ENCODE measurements at places on chromosomes 2 and 18. TPM values are rescaled to one million over a fixed set of nuclear protein-coding genes. Genes with fewer than 3 reads are reported as not detected.

DNA sequence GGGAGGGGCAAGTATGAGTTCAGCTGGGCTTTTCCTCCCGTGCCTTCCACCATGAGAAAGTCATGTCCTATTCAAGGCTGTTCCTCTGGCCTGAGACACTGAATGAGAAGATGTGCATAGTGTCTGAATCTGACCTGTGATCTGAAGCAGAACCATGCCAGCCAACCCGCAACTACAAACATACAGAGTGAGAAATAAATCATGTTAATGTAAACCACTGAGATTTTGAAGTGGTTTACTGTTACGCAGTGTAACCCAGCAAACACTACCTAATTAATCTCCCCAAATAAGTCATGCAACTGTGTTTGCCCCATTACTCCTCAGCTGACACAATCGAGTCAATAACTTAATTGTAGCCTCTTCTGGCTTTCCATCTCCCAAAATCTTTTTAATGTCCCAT lies 49.2 kb downstream of the METTL4 start:
- no peak for DNase-seq

GRCh38 chr2:137118140-137118539 lies 352.8 kb downstream of the THSD7B start:
- no peak for DNase-seq

GRCh38 chr18:48292229-48292628 lies 117.0 kb downstream of the ZBTB7C start:
- no peak for DNase-seq

DNA sequence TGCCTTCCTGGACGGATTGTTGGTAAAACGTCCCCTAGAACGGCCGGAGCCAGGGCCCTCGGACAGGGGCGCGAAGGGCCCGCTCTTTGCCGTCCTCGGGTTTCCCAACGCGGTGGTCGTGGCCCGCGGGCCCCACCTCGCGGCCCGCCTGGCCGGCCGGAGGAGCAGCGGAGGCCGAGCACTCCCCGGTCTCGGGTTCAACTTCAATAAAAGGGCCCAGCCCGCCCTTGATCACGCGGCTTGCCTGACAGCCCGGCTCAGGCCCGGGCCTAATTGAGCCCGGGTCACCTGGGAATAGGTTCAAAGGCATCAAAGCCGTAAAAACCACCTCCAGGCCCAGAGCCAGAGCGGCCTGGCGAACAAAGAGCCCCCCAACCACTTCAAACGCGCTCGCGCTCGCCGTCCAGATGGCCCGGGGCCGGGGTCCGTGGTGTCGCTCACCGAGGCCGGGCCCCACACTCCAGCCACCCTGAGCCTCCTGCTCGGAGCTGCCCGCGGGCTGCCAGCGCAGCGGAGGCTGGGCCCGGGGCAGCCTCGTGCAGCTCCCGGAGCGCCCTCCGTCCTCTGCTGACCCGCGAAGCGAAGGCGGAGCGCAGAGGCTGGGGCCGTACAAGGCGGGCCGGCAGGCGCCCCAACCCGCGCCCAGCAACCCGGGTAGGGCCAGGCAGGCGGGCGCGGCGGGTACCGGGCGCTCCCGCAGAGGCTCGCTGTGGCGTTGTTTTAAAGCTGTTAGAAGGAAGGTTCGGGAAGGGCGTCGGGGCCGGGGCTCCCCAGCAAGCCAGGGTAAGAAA lies 1.1 kb upstream of the TWIST2 start:
- no peak for DNase-seq

DNA sequence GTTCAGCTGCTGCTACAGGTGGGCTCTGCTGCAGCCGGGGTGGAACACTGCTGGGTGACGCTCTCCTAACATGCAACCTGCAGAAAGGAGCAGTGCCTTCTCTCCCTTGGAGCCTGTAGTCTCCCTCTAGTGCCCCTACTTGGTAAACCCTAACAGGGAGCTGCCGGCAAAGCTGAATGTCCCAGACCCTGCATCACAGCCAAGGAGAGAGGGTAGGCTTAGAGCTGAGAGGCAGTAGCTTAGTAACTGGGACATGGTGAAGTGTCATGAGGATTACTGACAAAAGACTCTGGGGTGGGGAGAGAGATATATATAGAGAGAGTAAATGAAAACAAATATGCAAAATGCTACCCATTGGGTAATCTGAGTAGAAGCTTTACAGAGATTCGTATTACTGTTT lies 9.9 kb downstream of the NCAPH start:
- no peak for DNase-seq

- DNase-seq, result no peak
These were observed 44.4 kb upstream of the TMEM182 start for GRCh38 chr2:102717308-102718018.

- DNase-seq, result no peak
These were observed 642.4 kb upstream of the RAB6C start for GRCh38 chr2:129337076-129337475.

DNA sequence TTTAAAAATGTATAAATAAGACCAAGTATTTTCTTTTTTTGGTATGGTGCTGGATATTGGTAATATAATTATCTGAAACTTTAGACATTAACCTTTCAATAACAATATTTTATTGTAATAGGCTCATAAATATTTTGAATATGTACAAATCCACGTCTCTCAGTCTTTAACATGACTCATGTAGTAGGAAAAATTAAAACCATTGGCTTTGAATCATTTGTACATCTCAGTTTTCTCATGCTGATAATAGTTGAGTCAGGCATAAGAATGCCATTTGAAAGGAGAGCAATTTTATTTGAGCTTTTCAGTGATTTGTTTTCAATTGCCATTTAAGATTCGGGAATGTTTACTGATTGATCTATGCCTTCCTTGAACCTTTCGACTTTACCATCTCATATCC lies 364.8 kb downstream of the TGIF1 start:
- DNase-seq, result no peak

DNA sequence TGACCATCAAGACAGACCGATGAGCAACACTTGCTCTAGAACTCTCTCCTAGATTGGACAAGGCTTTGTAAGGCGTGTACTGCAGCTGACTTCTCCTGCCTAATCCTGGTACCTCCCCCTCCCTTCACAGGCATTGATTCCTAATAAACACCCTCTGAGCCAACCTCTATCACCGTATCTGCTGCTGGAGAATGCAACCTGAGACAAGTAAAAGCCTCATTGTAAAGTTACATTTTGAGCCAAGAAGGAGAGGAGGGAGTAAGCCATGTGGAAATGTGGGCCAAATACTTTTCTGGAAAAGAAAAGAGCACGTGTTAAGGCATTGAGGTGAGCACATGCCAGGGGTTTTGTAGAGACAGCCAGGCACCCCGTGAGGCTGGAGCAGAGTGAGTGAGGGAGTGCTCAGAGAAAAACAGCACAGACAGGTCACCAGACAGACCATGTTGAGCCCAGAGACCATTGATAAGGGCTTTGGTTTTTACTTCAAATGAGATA lies 2.6 kb upstream of the WDFY1 start:
- DNase-seq, result no peak

DNA sequence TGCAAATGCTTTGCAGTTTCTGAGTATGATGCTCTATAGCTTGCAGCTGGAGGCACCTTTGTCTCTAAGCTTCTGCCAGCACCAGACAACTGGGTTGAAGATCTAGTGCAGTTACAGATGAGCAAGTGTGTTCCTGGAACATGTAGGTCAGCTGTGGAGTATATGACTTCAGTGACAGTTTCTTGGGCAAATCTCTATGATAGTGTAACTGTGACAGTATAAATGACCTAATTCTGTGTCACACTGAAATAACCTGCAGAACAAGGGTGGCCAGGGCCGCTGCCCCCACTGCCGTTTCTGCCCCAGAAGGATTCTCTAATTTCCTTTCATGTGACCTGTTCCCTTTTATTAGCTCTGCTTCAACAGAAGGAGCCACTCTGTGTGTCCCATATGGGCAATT lies 145.3 kb upstream of the DAPL1 start:
- DNase-seq, result no peak

DNA sequence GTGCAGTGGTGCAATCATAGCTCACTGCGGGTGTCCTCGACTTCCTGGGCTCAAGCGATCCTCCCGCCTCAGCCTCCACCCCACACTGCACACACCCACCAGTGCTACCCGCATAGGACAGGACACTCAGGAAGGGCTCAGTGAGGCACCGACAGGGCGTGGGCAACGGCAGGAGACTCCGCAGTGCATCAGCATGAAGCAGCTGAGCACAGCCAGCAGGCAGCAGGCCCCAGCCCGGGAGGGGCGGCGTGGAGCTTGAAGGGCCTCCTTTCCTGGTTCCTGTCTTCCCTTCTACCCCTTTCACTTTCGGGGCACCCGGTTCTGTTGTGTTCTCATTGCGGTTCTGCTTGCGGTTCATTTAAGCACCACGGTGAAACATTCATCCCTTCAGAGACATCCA lies 89.8 kb downstream of the ZNF516 start:
- DNase-seq, result no peak

DNA sequence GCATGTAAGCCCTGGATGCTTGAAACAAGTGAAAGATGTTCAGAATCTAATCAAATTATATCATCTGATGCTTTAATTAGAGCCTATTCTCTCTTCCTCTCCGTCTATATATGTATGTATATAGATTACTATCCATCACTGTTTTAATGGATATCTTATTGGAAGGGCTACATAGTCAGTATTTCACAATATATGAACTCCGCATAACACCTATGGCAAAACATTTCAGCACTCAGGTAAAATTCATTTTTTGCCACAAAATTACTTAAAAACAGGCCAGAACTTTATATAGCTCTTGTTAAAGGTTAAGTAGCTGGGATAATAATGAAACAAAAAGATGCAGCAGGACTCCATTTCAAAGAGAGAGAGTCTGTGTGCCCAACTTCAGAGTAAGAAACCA lies 1.2 kb downstream of the PJVK start:
- no peak for DNase-seq

GRCh38 chr18:12686100-12686499 lies 16.4 kb downstream of the CEP76 start:
- DNase-seq, result no peak

DNA sequence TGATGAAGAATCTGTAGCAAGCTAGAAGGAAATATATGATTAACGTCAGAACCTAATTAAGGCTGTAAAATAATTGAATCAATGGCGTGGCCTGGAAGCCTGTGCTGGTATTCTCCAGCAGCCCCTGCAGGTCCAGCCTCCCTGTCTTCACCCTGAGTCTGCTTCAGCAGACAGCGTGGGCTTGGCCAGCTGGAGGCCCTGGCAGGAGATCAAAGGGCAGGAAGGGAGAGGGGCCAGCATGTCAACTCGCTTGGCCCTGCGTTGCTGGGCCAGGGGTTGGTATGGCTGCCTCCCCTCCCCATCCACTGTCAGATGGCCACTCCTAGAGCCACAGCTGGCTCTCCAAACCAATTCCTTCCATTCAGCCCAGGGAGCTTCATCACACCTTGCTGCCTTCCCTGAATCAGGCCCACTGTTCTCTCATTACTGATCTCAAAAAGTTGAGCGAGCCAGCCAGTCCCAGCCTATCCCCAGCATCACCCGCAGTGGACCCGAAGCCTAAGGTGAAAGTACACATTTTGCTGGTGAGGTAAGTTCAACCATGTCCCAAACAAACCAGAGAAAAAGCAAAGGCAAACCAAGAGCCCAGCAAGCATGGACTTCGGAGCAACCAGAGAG lies 228.4 kb upstream of the AGAP1 start:
- DNase-seq, result no peak

- DNase-seq, result no peak
These were observed 19.7 kb upstream of the PPM1B start for GRCh38 chr2:44148999-44149398.

DNA sequence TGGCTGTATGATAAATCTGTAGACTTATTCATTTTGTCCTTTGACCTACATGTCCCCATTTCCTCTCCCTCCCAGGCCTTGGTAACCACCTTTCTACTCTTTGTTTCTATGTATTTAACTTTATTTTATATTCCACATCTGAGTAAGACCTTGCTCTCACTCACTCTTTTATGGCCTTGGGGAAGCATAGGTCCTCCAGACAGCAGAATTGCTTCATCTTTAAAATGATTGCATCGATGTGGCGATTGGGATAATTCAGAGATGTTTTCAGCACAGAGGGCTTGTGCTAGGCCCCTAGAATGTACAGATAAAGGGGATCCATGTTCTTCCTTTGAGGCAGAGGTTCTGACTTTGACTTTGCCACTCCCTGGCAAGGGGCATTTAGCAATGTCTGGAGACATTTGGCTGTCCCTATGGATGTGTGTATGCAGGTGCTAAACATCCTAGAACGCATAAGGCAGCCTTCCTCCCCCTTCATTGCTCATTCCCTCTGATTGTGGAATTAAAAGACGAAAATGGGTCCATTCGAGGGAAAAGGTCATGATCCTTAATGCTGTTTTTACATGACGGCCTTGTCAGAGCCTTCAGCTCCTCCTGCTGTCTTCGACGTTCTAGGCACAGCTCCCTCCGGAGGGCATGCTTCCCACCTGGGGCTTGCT lies 1.2 kb upstream of the GPR39 start:
- no peak for DNase-seq

DNA sequence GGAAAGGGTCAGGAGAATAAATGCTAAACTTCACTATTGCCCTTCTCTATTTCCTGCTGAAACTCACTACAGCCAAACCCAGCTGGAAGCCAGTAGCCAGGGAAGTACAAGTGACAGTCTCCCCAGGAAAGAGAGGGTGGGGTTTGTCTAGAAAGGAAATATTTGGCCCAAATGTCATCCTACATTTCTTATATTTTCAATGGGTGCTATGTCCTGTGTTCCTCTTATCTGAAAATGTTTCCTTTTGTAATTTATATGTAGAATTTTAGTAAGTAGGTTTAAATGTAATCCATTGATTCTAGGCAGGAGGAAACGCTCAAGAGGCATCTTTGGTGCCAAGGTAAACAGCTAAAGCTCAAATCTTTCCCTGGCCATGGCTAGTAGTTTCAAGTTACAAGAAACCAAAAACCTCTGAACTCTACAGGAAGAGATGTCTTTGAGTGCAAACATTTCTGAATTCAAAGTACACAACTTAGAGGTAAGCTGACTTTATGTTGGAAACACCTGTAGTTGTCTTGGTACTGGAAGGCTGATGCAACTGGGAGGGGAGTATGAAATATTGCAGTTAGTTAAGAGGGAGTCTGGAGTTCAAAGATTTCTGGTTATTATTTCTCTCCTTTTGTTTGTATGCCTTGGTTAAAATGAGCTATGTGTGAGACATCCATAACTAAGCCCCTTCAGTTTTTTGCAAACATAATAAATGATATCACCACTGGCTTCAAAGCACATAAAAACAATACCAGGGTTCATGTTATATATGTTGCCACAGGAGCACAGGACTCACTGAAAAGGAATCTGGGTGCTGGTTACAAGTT lies 356.1 kb upstream of the ZC3H15 start:
- no peak for DNase-seq

The CYP27C1 gene
- 4.3 TPM for total RNA-seq

The ANXA4 gene
- total RNA-seq, result 33.5 TPM

The THUMPD2 gene
- total RNA-seq, result 18.0 TPM

The CNTNAP5 gene
- total RNA-seq, result 0.10 TPM

The FAHD2A gene
- total RNA-seq, result 14.1 TPM

The KCNG2 gene
- total RNA-seq, result 0.49 TPM

The KHK gene
- 1.7 TPM for total RNA-seq

The IL36RN gene
- 10.9 TPM for total RNA-seq

The RAX gene
- 0.39 TPM for total RNA-seq

The AMER3 gene
- total RNA-seq, result under 0.01 TPM
